CD14-positive monocyte (primary cell): ENCODE measurements at places on chromosomes 1 and 21.

DNA sequence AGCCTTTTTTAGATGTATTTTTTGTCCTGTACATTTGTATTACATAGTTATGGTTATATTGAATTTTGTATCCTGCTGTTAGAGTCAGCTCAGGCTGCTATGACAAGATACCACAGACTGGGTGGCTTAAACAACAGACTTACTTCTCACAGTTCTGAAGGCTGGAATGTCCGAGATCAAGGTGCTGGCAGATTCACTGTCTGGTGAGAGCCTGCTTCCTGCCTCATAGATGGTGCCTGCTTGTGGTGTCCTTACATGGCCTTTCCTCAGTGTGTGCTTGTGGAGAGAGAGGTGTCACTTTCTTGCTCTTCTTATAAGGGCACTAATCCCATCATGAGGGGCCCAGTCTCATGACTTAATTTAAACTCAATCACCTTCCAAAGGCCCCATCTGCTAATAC is 23.1 kb upstream of the MYSM1 start:
- DNase-seq: no peak

- DNase-seq: no peak
Observed at GRCh38 chr1:217062586-217062985, 339.4 kb upstream of the ESRRG start.

DNA sequence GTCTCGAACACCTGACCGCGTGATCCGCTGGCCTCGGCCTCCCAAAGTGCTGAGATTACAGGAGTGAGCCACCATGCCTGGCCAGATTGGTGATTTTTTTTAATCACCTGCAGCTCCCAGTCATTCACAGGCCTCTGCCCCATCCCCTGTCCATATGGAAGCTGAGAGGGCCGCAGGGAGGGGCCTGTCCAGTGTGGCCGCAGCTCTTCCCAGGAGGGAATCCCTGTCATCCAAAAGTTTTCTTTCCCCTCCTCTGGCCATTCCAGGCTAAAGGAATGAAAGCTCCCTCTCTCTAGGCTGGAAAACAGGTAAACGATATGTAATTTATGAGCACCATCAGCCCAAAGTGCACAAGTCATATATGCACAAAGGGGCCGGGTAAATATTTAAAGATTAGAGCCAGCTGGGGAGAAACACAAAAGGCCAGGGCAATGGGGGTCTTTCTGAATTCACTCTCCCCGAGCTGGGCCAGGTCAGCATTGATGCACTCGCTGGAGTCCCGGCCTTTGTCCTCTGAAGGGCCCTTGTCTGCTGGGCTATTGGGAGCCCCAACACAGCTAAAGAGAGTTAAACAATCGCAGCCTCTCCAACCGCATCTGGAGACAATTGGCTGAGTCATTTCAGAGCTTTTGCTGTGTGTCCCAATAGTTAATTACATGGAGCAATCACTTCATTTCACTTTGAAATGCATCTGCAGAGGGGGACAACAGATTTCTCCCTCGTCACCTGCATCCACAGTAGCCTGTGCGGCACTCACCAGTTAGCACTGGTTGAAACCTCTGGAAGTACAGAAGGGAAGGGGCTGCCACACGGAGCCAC is 3.8 kb upstream of the HES3 start:
- no peak for DNase-seq

GRCh38 chr1:114122941-114123618 is 30.6 kb downstream of the SYT6 start:
- DNase-seq: peak; percentile 67

- DNase-seq: no peak
Observed at GRCh38 chr21:42490720-42491119, 5.3 kb downstream of the RSPH1 start.

DNA sequence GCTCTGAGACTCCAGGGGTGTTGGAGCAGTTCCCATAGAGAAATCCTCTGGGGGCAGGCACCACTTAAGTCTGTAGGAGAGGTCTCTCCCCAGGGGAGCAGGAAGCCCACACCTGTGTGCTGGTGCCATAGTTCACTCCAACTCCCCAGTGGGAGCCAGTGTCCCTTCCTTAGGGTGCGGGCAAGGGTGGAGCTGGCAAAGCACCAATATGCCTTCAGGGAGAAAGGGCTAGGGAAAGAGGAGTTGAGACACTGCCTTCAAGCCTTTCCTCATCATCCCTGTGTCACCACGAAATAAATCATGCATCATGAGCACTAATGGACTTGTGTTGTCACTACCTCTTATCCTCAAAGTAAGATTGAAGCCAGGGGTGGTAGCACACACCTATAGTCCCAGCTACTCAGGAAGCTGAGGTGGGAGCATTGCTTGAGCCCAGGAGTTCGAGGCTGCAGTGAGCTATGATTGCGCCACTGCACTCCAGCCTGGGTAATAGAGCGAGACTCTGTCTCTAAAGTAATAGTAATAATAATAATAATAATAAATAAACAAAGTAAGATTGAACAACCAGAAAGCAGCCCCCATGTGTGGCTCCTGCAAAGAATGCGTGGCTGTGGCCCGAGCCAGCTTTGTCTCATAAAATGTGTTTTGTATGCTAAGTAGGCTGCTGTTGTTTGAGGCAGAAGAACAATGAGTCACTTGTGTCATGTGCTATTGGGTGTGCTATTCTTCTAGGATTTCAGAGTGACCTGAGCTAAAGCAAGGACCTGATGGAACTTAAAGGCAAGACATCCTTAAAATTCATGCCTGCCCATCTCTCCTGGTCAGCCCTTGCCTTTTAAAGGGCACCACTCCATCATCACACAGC is 6.7 kb upstream of the TIE1 start:
- no peak for DNase-seq

DNA sequence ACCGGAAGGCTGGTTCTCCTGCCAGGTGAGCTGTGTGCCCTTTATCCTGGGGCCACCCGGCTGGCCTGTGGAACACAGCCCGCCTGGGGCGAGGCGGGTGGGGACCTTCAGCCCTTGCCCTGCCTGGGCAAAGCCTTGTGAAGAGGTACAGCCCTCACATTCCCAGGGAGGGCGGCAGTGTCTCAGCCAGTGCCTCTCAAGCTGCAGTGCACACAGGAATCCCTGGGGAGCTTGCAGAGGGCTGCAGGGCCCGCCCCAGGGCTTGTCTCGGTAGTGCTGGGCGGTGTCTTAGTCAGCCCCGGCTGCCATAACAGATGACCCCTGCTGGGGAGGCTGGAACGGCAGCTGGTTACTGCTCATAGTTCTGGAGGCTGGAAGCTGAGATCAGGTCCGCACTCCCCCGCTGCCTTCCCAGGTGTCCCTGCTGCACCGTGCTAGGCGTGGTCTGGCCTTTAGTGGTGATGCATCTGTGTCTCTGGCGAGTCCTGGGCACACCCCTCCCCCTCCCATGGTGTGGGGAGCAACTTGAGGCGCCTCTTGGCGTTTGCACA is 12.6 kb downstream of the DFFB start:
- DNase-seq: no peak

- no peak for DNase-seq
Observed at GRCh38 chr1:110310300-110310699, 28.9 kb upstream of the RBM15 start.

GRCh38 chr1:171718216-171718615 is 23.6 kb downstream of the VAMP4 start:
- DNase-seq: no peak

DNA sequence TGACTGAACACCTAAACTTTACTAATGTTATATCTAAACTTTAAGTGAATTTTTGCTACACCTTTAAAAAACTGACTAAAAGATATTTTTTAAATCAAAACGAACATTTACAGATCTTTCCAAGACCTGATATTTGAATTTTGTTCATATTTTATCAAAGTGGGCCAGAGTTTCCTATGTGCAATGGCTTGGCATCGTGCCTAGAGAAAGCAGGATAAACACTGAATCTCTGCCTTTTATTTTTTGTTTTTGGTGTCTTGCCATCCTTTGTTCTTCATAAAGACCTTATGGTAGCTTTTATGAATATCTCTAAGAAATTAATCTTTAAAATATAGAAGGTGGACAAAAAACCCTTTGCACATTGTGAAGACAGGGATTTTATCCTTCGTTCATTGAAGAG is 25.8 kb upstream of the VPS26C start:
- no peak for DNase-seq

GRCh38 chr1:88946861-88947260 is 45.6 kb downstream of the KYAT3 start:
- DNase-seq: peak; percentile 8

DNA sequence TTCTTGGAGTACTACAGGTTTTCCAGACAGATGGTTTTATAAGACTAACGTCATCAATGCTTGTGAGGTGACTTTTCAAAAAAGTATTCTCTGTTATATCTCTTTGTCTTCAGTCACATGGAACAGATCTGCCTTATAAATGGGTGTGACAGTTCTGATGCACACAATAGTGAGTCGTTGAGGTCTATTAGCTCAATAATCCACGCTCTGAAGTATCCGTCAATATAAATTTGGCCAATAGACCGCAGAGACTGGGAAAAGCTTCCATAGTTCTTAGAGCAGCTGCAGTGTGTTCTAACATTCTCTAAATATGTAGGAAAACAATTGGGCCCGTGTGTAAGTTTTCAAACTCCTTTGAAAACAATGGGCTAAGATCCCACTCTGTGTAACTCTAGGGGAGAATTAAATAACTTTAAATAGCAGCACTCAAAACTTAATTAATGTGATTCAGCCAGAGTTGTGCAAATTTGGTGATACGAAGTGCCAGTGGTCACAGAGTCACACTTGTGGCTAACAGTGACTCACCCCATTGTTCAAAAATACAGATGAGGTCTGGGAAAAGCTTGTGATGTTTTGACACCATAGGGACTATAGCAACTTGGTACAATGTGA is 316.0 kb downstream of the LMO4 start:
- DNase-seq: no peak

- DNase-seq: no peak
Observed at GRCh38 chr1:28021064-28021463, 61.3 kb downstream of the XKR8 start.

DNA sequence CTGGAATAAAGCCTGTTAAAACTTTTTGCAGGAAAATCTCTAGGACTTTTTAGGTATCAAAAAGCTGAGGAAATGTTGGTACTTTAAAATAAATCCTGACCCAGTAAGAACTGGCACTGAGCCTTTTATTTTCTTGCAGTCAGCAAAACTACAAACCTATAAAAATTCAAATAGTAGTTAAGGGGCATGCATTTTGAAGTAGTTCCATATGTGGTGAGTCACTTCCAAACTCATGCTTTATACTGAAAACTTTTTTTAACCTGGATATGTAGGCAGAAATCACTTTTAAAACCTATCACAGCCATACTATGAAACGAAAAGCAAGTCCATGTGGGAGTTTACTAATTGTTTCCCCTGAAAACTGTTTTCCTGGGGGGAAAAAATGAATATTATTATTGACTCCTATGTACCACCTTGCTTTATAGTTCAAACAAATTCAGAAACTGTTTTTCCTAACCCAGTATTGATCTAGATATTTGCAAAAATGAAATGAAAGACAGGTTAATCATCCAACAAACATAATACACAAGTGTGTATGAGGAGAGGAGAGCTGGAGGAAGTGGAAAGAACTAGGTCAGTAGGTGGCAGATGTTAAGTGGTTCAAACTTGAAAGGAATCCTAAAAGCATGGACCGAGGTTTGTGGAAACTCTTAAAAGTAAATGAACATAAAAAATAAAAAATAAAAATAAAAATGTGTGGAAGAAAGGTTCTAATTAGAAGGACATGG is 30.5 kb downstream of the NRIP1 start:
- DNase-seq: no peak

GRCh38 chr21:44419679-44420078 is 35.6 kb upstream of the LRRC3 start:
- DNase-seq: no peak

GRCh38 chr1:199399996-199400724 is 627.4 kb upstream of the NR5A2 start:
- no peak for DNase-seq

GRCh38 chr21:28993293-28993629 is 584 bp upstream of the LTN1 start:
- peak; percentile 4 for DNase-seq

DNA sequence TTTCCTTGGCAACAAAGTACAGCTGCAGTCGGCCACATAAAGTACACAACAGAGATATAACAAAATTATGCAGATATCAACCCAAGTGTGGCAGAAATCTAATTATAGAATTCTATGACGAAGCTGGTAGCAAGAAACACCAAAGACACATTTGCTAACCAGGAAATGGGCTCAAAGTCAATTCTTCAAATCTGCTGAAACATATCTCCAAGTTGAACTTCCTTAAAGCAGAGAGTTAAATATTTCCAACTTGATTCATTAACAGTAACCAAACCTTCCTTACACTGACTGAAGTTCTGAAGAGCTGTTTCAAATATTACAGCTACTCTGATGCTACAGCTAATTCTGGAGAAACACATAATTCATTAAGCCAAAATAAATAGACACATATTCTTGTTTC is 67.6 kb upstream of the SDC3 start:
- peak; percentile 24 for DNase-seq

GRCh38 chr1:44524655-44525500 is 119.8 kb downstream of the RNF220 start:
- DNase-seq: no peak

DNA sequence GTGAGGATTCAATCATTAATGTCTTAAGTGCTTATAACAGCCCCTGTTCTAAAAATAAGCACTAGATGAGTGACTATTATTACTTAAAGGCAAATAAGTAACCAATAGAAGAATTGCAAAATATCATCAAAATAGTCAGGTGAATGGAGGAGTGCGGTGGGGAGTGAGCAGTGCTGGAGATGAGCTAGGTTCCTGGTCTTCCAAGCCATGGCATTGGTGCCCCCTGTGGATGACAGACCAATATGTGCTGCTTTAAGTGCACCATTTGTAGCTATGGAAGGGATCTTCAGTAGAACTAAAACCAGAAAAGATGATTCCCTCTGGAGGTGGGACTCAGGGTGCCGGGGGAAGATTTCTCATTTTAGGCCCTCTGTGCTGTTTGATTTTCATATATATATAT is 46.1 kb upstream of the SLC30A1 start:
- peak; percentile 80 for DNase-seq

- no peak for DNase-seq
Observed at GRCh38 chr1:12770620-12771019, 2.9 kb upstream of the PRAMEF12 start.

GRCh38 chr1:15180189-15180588 is 26.6 kb downstream of the TMEM51 start:
- DNase-seq: no peak

DNA sequence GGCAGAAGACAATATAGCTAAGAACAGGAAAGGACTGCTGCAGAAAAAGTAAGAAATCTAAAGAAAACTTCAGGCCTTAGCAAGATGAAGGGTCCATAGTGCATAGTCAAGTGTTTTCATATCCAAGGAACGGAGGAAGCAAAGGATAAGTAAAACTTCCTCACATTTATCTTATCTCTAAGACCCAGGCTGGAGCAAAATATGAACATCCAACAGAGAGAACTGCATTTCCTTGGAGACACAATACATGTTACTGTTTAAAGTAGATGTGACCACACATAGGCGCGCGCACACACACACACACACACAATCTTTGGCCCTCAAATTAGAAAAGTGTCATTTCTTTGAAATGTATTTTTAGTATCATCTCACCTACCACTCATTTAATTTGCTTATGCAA is 66.7 kb downstream of the TTLL7 start:
- no peak for DNase-seq

- peak; percentile 10 for DNase-seq
Observed at GRCh38 chr21:15141261-15141970, 76.6 kb upstream of the NRIP1 start.

GRCh38 chr21:43819511-43820405 is 30.4 kb downstream of the RRP1 start:
- no peak for DNase-seq

GRCh38 chr1:205505791-205506190 is 1.3 kb downstream of the CDK18 start:
- DNase-seq: no peak
